ENCODE measurements at places on chromosomes 1 and 21. TPM values are rescaled to one million over a fixed set of nuclear protein-coding genes. Genes with fewer than 3 reads are reported as not detected.

DNA sequence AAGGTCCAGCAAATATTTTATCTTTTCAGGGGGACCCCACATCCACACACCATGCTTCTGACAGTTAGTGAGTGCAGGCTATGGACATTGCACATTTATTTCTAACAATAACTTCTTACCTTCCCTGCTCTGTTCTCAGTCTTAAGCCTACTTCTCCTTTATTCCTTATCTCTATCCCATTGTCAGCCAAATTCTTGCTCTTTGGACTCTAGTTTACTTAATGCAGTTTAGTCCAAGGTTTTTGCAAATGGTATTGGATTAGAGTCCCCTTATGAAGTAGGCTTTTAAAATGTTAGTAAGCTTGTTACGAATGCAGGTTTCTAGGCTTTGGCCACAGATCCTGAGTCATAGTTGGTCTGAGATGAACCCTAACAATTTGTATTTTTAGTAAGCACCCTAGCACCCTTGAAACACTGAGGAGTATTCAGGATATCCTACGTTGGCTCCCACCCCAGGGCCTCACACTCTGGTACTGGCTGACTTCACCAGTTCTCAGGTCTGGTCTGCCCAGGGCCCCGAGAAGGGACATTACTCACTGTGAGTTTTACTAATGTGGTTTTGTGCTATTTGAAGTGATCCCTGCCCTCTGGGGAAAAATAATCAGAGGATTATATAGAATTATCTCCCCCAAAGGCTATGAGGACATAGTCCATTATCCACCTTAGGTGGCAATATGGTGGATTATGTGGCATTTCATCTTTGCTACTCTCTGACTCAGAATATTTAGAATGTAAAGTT, 239.5 kb downstream of the TGFB2 start:
- H3K4me3 ChIP-seq = no peak overlapping the region
- H3K27me3 ChIP-seq = no peaks in the 10 kb centered on the region
- H3K27ac ChIP-seq = no peak overlapping the region
- no peaks in the 10 kb centered on the region for H3K36me3 ChIP-seq

The PRXL2B gene
- total RNA-seq = 29.6 TPM

The SLC25A34 gene
- 0.34 TPM for total RNA-seq

GRCh38 chr1:96464066-96464465, 257.5 kb upstream of the PTBP2 start:
- H3K4me1 ChIP-seq = peaks cover 17% of the 10 kb centered on the region
- no peak overlapping the region for H3K27ac ChIP-seq

DNA sequence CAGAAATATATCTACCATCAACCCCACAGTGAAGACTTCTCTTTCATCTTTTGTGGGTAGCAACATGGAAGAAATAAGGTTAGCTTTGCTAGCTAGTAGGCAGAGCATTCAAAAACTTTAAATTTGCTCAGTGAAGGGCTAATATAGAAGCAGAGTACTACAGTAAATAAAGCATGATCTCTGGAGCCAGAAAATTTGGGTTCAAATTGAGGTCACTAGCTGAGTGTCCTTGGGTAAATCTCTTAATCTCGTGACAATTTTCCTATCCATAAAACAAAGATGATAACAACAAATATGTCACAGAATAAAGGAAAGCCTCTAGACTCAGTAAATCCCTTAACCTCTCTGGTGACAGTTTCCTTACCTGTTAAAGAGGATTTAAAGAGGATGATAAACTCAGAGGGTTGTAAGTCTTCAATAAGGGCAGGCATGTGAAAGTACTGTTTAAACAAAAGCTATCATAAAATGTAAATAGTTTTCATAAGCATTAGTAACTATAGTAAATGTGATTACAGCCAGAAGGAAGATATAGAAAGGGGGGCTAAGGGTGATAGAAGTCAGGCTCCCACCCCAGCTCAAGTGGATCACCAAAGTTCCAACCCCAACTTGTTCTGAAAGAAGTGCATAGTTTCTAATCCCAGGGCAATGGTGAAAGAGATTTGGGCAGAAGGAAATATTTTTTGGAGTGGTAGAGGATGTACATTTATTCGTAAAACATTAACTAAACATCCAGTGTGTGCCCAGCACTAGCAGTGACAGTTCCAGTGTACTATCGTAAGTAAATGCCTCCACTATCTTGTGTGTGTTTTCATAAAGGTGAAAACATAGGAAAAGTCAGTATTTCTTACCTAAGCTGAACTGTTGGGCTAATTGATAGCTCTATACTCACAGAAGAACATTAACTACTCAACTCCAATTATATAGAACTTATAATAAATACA, 24.8 kb downstream of the TM2D1 start:
- no peaks in the 10 kb centered on the region for H3K27me3 ChIP-seq
- peaks cover 4% of the 10 kb centered on the region for H3K36me3 ChIP-seq
- no peak overlapping the region for H3K27ac ChIP-seq
- DNase-seq = no peak

DNA sequence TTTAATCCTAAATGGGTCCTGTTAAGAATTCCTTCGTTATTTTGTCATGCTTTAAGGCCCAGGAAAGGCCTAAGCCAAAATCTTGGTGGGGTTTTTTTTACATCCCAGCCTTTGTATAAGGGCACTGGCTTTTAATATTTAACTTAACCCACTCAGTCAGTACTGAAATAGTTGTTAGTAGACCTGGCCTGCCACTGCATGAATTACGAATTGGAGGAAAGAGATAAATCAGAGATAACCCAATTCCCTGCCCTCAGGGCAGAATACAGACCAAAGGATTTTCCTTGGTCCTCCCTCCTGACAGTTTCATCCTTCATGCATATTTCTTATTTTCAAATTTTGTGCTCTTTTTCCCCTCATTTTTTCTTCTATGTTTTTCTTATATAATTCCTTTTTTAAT, 193.0 kb downstream of the FASLG start:
- no peak for DNase-seq
- no peak overlapping the region for H3K27ac ChIP-seq

The RNU1-3 gene
- total RNA-seq = under 0.01 TPM

The RGS16 gene
- 12.5 TPM for total RNA-seq

DNA sequence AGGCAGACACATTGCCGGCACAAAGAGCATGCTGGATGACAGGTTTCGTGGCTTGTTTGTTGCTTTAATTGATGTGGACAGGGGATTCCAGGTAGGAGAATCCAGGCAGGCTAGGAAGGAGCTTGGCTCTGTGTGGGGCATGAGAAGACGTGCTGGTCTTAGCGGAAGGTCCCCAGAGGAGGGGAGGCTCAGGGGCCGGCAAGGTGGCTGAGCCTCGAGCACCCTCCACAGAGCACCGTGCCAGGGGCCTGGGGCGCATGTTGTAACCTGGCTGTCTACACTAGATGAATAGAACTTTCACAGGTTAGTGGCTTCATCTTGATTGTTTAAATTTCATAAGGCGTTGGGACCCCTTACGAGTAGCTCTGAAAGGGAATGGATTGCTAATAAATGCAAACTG, 223.1 kb downstream of the CAMTA1 start:
- H3K36me3 ChIP-seq = no peaks in the 10 kb centered on the region
- no peaks in the 10 kb centered on the region for H3K27me3 ChIP-seq
- no peak overlapping the region for H3K27ac ChIP-seq
- no peak for DNase-seq
- H3K4me3 ChIP-seq = no peak overlapping the region

DNA sequence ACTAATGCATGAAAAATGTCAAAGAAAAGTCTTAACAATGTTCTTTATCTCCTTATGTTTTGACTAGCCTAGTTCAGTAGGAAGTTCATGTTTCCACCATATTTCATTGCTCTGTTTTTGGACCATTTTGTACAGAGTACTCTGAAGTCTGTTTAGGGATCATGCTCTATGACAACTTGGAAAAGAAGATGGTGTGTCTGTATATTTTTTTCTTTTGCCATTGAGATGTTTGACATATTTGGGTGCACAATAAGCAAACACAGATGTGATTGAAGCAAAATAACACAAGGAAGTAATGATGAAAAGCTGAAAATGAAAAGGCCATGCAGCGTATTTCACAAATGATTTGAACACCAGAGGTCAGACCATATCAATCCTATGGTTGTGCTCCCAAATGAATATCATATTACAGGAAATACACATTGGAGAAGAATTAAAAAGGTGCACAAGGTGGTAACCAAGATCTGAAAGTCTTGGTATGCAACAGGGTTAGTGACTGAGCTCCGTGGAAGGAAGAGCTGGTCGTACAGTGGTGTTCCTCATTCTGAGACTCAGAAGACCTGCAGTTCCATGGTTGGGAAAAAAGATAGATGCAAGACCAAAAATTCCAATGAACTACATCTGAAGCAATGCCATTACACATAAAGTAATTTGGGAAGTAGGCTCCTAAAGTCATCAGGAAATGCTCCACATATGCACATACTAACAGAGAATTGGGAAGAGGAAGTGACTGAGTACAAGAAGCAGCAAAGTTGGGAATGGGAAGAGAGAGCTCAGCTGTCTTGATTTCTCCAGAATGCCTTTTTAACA, 463.5 kb downstream of the LMO4 start:
- H3K27ac ChIP-seq = no peak overlapping the region
- no peaks in the 10 kb centered on the region for H3K4me1 ChIP-seq
- H3K4me3 ChIP-seq = no peak overlapping the region
- DNase-seq = no peak
- no peaks in the 10 kb centered on the region for H3K36me3 ChIP-seq

GRCh38 chr1:116737020-116737854, 17.0 kb upstream of the CD2 start:
- no peaks in the 10 kb centered on the region for H3K4me1 ChIP-seq
- H3K27ac ChIP-seq = no peak overlapping the region
- DNase-seq = peak; percentile 70
- H3K36me3 ChIP-seq = no peaks in the 10 kb centered on the region

DNA sequence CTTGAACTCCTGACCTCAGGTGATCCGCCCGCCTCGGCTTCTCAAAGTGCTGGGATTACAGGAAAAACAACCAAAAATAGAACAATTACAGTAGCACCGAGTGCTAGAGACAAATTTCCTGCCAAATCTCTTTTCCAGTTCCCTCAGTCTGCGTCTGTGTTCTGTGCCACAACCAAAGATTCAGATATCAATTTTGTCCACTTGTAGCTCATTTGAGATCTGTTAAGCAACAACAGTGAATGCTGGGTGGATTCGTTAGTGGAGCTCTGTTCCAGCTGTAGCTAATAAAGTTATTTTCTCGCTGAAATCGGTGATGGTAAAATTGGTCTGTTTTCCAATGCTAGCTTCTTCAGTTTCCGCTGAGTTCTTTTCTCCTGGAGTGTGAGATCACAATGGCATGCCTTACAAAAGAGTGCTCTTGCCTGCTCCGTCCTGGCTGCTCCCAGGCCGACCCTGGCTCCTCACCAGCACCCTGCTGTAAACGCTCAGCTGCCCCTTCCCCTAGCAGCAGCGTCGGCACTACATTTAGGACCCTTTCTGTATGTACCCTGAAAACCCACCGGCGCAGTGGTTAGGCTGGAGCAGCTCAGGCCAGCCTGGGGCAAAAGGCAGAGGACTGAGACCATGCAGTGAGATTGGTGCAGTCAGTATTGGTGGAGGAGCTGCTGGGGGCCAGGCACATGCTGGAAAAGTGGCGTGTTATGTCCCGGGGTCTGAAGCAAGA, 395.4 kb downstream of the KIF26B start:
- H3K27me3 ChIP-seq = no peaks in the 10 kb centered on the region
- H3K4me3 ChIP-seq = no peak overlapping the region
- H3K36me3 ChIP-seq = no peaks in the 10 kb centered on the region
- H3K27ac ChIP-seq = no peak overlapping the region

The DNM3 gene
- total RNA-seq = 1.2 TPM

GRCh38 chr1:108590957-108591356, 31.1 kb downstream of the EEIG2 start:
- H3K4me3 ChIP-seq = no peak overlapping the region
- no peaks in the 10 kb centered on the region for H3K4me1 ChIP-seq
- H3K36me3 ChIP-seq = no peaks in the 10 kb centered on the region
- no peak overlapping the region for H3K27ac ChIP-seq

GRCh38 chr1:237864338-237865244, 26.1 kb downstream of the ZP4 start:
- H3K27me3 ChIP-seq = peaks cover 7% of the 10 kb centered on the region
- no peak overlapping the region for H3K27ac ChIP-seq
- H3K4me1 ChIP-seq = peaks cover 13% of the 10 kb centered on the region
- no peak overlapping the region for H3K4me3 ChIP-seq

DNA sequence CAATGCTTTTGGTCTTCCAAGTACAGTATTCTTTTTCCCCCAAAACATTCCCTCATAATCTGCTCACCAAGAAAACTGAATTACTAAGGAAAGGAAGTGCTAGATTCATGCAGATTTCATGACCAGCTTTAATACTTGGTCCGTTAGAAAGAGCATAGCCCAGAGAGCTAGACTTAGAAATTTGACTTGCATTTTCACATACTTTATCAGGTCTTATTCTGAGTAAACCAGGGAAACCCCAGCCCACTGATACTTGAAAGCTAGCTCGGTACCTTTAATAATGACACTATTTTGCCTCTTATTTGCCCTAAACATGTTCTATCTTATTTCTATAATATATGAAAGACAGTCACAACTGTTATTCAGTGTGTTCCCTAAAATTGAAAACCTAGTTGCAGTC, 204.5 kb downstream of the TTLL7 start:
- peaks cover 11% of the 10 kb centered on the region for H3K4me1 ChIP-seq
- H3K36me3 ChIP-seq = no peaks in the 10 kb centered on the region
- H3K4me3 ChIP-seq = no peak overlapping the region
- no peak overlapping the region for H3K27ac ChIP-seq

DNA sequence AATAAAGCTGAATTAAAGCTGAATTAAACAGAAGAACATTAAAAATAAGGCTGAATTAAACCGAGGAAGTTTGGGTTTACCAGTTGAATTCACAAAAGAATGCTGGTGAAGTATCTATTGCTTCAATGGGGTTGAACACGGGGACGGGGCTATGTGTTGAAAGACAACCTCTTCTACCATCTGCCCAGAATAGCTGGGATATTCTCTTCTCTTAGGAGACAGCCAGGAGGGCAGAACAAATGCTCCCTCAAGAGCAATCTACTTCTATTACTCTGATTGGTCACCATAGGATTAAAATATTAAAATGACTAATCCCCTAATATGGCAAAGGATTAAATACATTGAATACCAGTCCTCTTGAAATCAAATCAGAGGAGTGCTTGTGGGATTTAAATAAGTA, 68.4 kb downstream of the LPGAT1 start:
- H3K4me3 ChIP-seq = no peak overlapping the region
- H3K27me3 ChIP-seq = no peaks in the 10 kb centered on the region
- no peak for DNase-seq
- no peaks in the 10 kb centered on the region for H3K36me3 ChIP-seq

DNA sequence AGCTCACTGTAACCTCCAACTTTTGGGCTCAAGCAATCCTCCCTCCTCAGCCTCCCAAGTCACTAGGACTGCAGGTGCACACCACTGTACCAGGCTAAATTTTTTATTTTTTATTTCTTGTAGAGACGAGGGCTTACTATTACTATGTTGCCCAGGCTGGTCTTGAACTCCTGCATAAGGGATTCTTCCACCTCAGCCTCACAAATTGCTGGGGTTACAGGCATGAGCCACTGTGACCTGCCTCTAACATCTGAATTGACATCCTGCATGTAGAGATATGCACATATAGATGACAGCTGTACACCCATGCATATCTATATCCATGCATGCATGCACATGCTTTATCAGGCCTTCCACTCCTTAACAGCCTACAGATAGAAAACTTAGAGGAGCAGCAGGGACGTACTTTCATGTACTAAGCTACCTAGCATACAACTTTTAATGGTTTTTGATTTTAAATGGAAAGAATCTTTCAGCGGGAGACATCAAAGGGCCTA, 740.9 kb upstream of the TPTE start:
- no peak overlapping the region for H3K4me3 ChIP-seq
- no peak overlapping the region for H3K27ac ChIP-seq
- no peaks in the 10 kb centered on the region for H3K4me1 ChIP-seq

The BGLAP gene
- total RNA-seq = 0.22 TPM

Measured in neural progenitor cell (in vitro differentiated cells).